H4 (cell line): ENCODE measurements at places on chromosomes 3 and 15. TPM values are rescaled to one million over a fixed set of nuclear protein-coding genes. Genes with fewer than 3 reads are reported as not detected.

CPLX3 gene
- not detected in 2 replicates for total RNA-seq

PLA2G4E gene
- not detected in 2 replicates for total RNA-seq

STAC gene
- total RNA-seq = 4.4 and 5.2 TPM in 2 replicates

BFSP2 gene
- not detected in 2 replicates for total RNA-seq

BRPF1 gene
- 10.1 and 10.6 TPM in 2 replicates for total RNA-seq

GRCh38 chr15:29682781-29683180, 139.5 kb downstream of the TJP1 start:
- no peak for DNase-seq

GRCh38 chr3:32583708-32584107, 13.1 kb upstream of the DYNC1LI1 start:
- DNase-seq = peak; percentile 20

GRCh38 chr15:60949039-60949977, 279.8 kb downstream of the RORA start:
- no peak for DNase-seq

GRCh38 chr3:186612721-186613636, at the start of gene AHSG:
TSS of gene AHSG (plus strand) at chr3:186613060. CDS start at chr3:186613142, 82 bp downstream.
- DNase-seq = no peak

DNA sequence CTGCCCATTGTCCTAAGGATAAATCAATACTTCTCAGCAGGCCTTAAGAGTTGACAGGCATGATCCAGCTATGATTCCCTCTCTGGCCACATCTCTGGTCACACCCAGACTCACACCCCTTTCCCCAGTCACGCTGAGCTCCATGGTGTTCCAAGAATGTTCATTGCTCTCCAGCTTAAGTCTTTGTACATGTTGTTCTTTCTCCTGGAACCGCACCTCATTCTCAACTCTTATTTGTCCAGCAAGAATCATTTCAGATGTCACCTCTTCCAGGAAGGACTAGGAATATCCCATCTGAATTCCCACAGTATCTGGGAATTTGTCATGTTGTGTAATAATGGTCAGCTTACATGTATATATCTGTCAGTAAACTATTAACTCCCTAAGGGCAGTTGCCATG, 118.3 kb upstream of the GALNT15 start:
- no peak for DNase-seq

- no peak for DNase-seq
Observed at GRCh38 chr15:56886363-56886931, 32.0 kb upstream of the TCF12 start.

GRCh38 chr3:40211579-40211978, 97.9 kb upstream of the EIF1B start:
- peak; percentile 34 for DNase-seq

DNA sequence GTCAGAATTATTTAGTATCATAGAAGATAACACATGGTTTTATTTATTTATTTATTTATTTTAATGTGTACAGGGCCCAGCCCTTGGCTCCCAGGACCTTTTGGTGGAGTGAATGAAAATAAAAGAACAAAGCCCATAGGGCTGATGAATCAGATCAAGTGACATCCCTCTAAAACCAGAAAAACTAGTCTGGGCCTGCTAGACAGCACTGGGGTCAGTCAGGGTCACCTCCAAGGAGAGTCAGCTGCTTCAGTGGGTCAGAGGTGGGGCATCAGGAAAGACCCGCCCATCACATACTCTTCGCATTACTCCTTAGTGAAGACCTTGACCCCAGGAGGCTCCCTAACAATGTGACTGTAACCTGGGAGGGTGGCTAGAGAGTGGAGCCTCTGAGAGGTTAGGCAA, 12.8 kb downstream of the PPCDC start:
- DNase-seq = no peak

DNA sequence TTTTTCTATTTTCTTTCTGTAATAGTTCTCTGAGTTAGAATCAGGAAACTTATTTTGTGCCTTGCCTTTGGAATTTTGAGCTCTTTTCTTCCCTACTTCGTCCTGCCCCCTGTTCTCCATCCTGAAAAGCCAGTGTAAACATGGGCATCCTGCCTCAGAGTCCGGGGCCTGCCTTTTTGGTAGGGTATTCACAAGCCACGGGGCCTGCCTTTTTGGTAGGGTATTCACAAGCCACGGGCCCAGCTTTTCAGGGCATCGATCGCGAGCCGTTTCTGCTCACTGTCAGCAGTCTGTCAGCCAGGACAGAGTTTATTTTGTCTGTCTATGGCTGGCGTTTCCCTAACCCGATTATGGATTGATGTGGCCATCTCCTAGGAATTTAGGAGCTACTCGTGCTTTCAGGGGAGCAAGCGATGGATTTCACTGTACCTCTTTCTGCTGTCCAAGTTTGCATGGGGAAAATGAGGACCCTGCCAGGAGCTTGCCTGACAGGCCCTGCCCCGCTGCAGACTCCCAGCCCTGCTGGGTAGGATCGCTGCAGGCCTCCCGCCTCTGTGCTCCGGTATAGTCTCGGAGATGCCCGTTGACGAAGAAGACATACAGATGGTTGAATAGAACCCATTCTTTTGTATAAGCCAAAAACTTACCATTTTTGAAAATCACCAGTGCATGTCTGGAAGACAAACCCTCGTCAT, 12.8 kb downstream of the SYNM start:
- no peak for DNase-seq

GRCh38 chr3:53489386-53489785, 5.0 kb upstream of the CACNA1D start:
- no peak for DNase-seq

DNA sequence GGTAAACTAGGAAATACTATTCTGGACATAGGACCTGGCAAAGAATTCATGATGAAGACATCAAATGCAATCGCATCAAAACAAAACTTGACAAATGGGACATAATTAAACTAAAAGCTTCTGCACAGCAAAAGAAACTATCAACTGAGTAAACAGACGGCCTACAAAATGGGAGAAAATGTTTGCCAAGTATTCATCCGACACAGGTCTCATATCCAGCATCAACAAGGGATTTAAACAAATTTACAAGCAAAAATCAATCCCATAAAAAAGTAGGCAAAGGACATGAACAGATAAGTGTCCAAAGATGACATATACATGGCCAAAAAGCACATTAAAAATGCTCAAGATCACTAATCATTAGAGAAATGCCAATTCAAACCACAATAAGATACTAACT, 1088.9 kb downstream of the NAALADL2 start:
- DNase-seq = no peak

DNA sequence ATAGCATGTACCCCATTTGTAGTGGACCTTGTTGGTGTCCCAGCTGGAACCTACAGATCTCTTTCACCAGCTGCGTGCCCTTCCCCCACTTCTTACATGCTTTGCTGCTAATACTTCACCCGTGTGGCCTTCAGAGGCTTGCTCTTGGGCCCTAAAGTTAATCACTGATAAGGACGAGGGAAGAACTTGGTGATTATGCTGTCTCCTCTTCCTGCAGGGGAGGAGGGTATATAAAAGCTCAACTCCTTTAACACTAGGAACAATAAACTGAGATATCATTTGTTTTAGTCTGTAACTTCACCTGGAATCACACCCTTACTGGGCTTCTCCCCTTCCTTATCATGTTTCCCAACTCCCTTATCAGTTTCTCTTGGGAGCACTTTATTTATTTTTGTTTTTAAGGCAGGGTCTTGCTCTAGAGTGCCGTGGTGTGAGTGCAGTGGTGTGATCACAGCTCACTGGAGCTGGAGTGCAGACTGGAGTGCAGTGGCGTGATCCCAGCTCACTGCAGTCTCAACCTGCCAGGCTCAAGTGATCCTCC, 43.2 kb upstream of the PIK3R4 start:
- DNase-seq = no peak

GRCh38 chr3:17672506-17672905, 69.9 kb downstream of the TBC1D5 start:
- no peak for DNase-seq

GRCh38 chr3:10025205-10026083, 793 bp upstream of the FANCD2 start:
- DNase-seq = no peak

DNA sequence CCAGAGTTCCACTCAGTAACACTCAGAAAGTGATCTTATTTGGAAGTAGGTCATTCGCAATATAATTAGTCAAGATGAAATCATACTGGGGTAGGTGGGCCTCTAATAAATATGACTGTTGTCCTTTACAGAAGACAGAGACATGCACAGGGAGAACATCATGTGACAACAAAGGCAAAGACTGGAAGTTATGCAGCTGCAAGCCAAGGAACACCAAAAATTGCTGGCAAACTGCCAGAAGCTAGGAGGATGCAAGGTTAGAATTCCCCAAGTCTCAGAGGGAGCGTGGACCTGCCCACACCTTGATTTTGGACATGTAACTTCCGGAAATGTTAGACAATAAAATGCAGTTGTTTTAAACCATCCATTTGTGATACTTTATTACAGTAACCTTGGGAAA, 471.5 kb upstream of the AGTR1 start:
- DNase-seq = no peak

- no peak for DNase-seq
Observed at GRCh38 chr3:138461896-138462295, 27.5 kb downstream of the ESYT3 start.
